ENCODE measurements at places on chromosomes 7 and 10. TPM values are rescaled to one million over a fixed set of nuclear protein-coding genes. Genes with fewer than 3 reads are reported as not detected.
A peak's percentile ranks its signal among the peaks of the same experiment; 100 is the strongest.

HOXA5 gene
- total RNA-seq, result 4.1 TPM

WDR86 gene
- not detected for total RNA-seq

FAM25A gene
- total RNA-seq, result not detected

ATRNL1 gene
- total RNA-seq, result 0.77 TPM

RBP3 gene
- total RNA-seq, result not detected

LRMDA gene
- total RNA-seq, result 10.4 TPM

AQP1 gene
- total RNA-seq, result 6.6 TPM

BLNK gene
- not detected for total RNA-seq

DNA sequence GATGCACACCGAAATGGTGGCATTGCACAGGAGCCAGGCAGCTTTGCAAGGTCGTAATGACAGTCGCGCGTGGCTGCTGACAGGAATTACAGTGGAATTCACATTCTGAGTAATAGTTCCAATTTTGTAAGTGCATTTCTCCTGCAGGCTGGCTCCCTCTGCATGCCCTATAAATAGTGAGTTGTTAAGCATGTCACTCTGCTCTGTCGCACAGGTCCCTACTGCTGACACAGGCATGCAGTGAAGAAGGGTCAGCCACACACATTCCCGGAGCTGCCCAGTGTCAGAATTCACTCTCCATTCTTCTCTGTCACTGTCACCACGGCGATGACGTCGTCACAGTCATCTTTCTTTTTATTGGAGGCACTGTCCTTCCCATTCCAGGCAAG lies 49.2 kb upstream of the SHH start:
- no peak for DNase-seq

DNA sequence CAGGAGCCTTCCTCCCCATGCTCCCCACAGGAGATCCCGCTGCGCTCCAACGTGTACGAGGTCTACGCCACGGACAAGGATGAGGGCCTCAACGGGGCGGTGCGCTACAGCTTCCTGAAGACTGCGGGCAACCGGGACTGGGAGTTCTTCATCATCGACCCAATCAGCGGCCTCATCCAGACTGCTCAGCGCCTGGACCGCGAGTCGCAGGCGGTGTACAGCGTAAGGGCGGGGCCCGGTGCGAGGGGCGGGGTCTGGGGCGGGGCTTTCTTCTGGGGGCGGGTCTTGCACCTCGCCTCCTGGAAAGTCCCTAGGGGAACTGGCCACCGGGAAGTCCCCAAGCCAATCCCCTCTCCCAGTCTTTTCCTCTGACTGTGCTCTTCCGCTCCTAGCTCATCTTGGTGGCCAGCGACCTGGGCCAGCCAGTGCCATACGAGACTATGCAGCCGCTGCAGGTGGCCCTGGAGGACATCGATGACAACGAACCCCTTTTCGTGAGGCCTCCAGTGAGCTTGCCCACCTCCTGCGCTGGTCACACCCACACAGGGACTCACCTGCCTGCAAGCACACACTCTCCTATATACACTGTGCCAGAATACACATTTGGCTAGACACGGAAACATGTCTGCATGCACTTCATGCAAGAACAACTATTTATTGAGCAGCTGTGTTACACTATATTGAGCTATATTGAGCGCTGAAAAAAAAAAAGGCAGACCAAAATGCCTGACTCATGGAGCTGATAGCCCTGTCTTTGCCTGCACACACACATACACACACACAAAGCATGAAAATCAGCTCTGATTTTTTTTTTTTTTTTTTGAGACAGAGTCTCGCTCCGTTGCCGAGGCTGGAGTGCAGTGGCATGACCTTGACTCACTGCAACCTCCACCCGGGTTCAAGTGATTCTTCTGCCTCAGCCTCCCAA lies 32.7 kb upstream of the VSIR start:
- peak; percentile 68 for DNase-seq

DNA sequence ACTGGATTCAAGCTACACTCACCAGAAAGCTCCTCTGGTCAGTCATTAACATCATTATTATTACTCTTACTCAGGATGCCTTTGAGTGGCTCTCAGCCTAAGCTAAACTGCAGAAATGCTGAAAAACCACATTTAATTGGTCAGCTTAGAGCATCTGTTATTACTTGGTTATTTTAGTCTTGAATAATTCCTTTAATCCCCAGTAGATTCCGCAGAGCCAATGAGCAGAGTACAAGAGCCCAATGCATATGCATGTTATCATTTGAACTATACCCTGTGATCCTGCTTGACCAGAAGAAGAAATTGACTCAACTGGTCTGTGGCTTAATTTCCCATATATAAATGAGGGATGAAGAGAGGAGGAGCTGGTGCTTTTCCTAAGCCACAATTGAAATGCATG lies 417.6 kb upstream of the C7orf33 start:
- DNase-seq, result no peak

GRCh38 chr10:86314616-86315548 lies 51.7 kb downstream of the GRID1 start:
- DNase-seq, result no peak

DNA sequence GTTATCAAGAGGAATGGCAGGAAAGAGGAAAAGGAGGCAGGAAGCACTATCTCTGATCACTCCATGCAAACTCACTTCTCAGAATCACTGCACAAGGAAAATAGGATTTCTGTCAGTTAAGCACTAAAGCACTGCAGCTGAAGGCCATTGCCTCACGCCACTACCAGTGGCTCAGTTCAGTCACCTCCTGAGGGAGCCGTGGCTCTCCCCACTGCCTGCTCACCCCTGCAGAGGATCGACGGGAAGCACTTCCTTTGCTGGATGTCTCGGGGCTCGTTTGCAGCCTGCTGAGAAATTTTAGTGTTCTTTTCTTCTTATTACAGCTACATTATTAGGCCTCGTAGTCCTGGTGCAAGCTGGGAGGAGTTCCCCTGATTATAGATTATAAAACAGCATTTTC lies 90.1 kb upstream of the ADCY1 start:
- DNase-seq, result no peak

DNA sequence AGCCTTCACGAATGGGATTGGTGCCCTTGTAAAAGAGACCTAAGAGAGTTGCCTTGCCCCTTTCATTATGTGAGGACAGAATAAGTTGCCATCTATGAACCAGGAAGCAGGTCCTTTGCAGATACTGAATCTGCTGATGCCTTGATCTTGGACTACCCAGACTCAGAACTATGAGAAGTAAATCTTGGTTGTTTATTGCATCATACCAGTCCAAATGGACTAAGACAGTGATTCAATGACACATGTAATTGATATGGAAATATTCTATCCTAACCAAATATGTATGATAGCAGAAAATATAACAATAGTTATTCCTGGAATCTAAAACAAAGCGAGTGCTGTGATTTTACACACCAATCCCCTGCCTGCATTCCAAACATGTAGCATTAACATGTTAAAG lies 17.0 kb upstream of the LYZL1 start:
- DNase-seq, result no peak

- no peak for DNase-seq
Measured at GRCh38 chr10:114716811-114717404, 58.8 kb upstream of the ABLIM1 start.

DNA sequence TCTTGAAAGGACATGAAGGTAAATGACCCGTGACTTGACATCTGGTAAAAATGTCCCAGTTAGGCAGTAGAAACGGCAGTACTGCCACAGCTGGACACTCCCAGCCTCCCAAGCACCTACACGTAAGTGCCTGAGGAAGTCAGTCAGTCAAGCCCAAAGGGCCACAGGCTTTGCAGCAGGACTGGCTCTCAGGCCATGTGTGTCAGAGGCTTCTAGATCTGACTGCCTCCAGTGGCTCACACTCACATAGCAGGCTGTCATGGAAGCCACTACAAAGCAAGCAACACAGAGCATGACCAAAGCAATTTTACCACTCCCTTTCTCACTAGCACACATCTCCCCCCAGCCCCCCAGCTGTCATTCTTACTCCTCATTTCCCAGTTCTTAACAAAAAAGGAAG lies 17.8 kb upstream of the CCNJ start:
- no peak for DNase-seq

GRCh38 chr10:92787557-92788152 lies 60.7 kb upstream of the EXOC6 start:
- no peak for DNase-seq

- no peak for DNase-seq
Measured at GRCh38 chr10:11677480-11677879, 64.7 kb upstream of the ECHDC3 start.

DNA sequence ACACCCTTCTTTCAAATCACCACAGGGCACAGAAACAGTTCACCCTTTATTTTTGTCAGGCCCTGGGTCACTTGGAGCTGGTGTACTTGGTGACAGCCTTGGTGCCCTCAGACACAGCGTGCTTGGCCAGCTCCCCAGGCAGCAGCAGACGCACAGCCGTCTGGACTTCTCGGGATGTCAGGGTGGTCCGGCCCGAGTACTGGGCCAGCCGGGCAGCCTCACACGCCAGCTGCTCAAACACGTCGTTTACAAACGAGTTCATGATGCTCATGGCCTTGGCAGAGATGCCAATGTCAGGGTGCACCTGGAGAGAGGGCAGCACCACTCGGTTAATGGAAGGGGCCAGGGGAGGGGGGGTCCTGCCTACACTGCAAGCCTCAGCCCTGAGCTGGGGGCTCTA lies 2.5 kb downstream of the H2BK1 start:
- DNase-seq, result no peak

DNA sequence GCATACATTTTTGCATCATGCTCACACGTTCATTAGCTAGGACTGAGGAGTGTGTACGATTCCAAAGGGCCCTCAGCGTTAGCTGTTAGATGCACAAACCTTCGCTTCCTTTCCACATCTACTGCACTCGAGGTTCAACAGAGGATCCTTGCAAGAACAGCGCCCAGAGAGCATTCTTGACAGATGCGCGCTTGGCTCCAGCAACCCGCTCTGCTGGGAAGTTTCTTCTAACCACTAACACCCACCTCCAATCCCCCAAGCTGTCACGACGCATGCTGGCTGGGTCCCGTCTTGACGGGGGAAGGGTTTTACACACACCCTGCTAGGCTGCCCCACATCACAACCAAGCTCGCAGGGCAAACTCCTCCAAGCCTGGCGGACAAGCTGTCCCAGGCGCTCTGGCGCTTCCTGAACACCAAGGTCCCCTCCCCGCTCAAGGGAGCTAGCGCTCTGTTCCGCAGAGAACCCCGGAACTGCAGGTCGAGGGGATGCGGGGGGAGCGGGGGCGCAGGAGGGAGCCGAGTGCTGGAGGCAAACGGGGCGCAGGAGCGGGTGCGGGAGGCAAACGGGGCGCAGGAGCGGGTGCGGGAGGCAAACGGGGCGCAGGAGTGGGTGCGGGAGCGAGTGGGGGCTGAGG lies 653 bp upstream of the ADRB1 start:
- DNase-seq, result no peak

DNA sequence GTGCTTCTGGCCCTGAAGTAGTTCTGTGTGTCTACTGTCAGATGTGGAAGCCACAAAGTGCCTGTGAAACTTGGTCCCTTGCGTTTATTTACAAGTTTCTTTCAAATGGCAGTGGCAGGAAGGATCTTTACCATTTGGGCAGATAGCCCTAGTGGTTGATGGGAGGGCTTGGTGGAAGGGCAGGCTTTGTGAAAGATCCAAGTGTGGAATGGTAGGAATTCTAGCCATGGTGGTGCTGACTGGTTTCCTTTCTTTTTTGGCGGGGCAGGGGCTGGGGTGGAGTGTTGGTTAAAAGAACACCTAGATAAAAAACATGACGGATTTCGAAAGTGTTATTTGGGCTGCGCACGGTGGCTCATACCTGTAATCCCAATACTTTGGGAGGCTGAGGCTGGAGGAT lies 27.0 kb downstream of the AUTS2 start:
- DNase-seq, result no peak

DNA sequence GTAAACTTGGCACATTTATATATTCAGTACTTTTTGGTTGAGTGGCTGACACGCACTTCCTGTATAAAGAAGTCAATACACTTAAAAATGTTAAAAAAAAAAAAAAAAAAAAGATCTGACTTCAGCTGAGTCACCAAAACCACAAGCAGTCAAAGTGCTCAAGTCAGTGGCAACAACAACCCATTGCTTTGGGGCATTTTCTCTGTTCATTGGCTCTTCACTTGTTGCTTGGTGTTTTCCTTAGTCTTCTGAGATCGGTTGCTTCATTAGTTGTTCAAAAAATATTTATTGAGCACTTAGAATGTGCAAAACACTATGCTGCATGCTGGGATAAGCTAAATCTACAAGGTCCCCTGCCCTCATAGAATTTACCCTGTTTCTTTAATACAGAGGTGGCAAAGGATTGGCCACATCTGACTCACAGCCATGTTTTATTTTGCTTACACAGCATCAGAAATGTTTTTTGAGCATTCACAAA lies 63.7 kb downstream of the ZNRF2 start:
- DNase-seq, result peak; percentile 71

DNA sequence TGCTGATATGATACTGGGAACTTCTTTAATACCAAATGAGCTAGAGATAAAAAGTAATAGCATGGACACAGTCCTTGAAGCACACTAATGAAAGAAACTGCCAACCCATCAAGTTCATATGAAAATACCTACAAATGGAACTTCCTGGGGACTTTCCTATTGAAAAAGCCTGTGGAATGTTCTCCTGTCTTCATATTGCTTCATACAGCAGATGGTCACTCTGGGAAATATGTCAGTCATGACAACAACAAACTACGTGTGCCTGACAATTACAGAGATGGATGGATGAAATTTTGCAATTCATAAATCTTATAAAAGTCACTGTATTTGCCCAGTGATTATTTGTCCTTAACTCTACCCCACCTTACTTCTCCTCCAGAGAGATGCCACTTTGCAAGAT lies 106.6 kb upstream of the COL1A2 start:
- DNase-seq, result peak; percentile 23

DNA sequence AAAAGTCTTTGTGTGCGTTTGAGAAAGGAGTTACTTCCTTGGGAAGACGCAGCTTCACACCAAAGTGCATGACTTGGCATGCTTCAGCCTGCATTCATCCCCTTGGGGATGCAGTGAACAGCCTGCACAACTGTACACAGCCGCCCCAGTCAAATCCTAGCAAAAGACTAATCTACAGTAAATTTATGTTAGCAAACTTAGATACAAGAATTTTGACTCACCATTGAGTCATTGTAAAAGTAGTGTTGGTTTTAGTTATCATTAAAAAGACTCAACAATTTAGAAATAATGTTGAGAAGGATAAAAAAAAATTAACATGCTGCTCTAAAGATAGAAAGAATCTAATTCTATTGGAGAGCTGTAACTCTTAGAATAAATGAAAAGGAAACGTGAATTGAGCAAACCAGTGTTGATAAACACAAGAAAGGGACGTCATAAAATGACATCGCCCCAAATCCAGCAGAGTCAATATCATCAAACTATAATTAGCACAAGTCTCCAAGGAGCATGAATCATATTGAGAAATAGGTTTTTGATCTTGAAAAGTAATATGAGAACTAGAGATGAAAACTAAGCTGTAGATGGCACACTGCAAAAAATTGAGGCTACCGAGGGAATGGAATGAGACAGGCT lies 11.9 kb upstream of the OPTN start:
- no peak for DNase-seq
